ENCODE measurements at places on chromosomes 2 and 18.

GRCh38 chr2:62296034-62296831 is 100.3 kb downstream of the B3GNT2 start:
- no peak for DNase-seq

- peak; percentile 30 for DNase-seq
Observed at GRCh38 chr2:18903750-18904149, 314.4 kb upstream of the NT5C1B start.

DNA sequence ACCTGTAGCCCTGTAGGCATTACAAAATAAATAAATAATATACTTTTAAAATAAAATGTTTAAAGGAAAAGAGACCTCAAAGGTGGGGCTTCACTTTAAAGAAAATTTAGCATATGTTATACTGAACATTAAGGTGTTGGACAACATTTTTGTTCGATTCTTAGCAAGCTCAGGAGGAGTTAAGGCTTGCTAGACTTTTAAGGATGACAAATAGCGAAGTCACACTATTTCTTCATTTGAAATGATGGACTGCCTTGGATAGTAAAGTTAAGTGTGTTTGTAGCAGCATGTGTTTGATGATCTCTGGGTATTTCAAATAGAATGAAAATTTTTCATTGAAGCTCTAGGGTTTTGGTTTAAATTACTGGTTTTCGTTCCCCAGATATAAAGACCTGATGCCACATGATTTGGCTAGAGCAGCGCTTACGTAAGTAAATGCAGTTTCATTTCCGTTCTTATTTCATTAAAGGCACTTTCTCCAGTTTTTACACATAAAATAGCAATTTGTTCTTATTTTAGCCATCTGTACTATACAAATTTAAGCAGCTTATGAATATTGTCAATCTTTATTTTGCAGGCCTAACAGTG is 24.9 kb downstream of the HADHB start:
- DNase-seq = no peak

DNA sequence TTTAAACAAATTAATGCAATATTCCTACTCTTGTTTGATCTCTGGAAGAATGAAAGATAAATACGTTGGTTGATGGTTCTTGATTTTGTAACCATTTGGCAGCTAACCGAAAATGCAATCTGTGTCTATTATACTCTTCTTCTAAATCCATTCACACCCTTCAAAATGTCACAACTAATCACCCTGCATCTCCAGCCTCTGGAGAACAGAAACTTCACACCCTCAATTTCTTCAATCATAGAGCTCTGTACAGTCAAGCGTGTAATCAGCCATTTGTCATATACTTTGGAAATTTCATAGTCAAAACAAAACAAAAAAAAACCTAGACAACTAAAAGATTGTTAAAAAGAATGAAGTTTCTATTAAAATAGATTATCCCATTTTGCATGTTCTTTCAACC is 1482.3 kb upstream of the LRRTM1 start:
- no peak for DNase-seq

- DNase-seq = no peak
Observed at GRCh38 chr2:161030260-161031063, 129.8 kb upstream of the TANK start.

- no peak for DNase-seq
Observed at GRCh38 chr2:22273853-22274252, 1111.1 kb upstream of the KLHL29 start.

GRCh38 chr18:45566025-45566740 is 49.1 kb upstream of the SLC14A2 start:
- DNase-seq = no peak

GRCh38 chr2:28413152-28413898 is 20.7 kb downstream of the FOSL2 start:
- DNase-seq = no peak

DNA sequence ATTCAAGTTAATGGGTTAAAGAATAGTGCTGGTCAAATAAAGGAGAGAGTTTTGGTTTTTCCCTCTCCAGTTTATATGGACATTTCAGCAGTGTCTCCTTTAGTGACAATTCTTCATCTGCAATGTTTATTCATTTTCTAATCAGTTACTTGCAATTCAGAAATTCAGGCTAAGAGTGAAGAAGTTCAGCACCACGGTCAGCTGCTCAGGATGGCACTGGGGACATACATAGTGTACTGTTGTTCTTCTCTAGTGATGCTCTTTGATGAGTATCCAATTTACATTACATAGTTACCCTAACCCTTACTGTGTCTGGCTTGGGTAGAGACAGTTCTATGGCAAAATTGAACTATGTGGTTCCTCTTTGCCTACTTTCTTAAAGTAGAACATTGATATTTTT is 412.7 kb downstream of the CNTNAP5 start:
- no peak for DNase-seq

DNA sequence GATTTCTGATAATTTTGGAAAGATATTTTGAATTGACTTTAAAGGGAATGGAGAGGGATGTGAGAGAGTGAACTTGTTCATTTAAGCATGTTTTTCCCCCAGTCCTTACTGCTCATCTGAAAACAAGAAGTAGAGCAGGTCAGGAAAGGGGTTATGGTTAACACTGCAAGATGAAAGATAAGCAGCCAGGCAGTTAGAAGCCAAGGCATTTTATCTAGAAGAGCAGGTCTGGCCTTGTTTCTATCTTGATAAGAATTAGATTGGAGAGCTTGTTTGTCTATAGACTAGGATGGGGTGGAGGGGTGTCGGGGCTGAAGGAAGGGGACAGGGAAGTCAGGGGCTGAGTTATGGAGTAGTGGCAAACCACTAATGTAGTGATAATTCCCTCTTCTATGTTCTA is 171.6 kb downstream of the IKZF2 start:
- no peak for DNase-seq
